ENCODE measurements at places on chromosomes 2 and 18. TPM values are rescaled to one million over a fixed set of nuclear protein-coding genes. Genes with fewer than 3 reads are reported as not detected.

Gene LINC00305
- total RNA-seq, result not detected

Gene PKDCC
- total RNA-seq, result 20.9 TPM

Gene SCYGR7
- total RNA-seq, result not detected

Gene GKN2
- total RNA-seq, result not detected

Gene ANKRD30BL
- total RNA-seq, result not detected

Gene HRH4
- 0.07 TPM for total RNA-seq

Gene MEP1B
- total RNA-seq, result 0.70 TPM

Data from right lobe of liver (tissue), 6 donors.